ENCODE measurements at places on chromosomes 6 and 20. TPM values are rescaled to one million over a fixed set of nuclear protein-coding genes. Genes with fewer than 3 reads are reported as not detected.

DNA sequence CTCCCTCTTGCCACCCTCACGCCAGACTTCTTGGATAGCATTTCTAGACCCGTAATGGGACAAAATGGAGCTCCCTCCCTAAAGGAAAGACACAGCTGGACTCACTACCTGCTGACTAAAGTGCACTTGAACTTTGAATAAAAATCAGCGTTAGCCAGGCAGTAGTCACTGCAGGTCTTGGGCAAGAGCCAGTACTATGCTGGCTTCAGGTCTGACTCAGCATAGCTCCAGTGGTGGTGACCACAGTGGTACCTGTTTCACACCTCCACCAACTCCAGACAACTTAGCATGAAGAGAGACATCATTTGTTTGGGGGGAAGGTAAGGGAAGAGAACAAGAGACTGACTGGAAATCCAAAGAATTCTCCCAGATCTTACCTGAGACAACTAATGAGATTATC is 906.8 kb downstream of the GRIK2 start:
- no peak for DNase-seq

TAGAP gene
- 2.0 TPM for total RNA-seq

- DNase-seq, result no peak
Measured at GRCh38 chr6:153873541-153873940, 165.5 kb upstream of the OPRM1 start.

GRCh38 chr6:161788531-161788930 is 514.7 kb upstream of the AGPAT4 start:
- no peak for DNase-seq

- no peak for DNase-seq
Measured at GRCh38 chr6:167512696-167513375, 187.9 kb downstream of the TTLL2 start.

GRCh38 chr6:46687619-46688097 is at the start of gene TDRD6:
TSS of gene TDRD6 (plus strand) at chr6:46687885. CDS start at chr6:46688129, 244 bp downstream.
- DNase-seq, result no peak

SLCO4A1 gene
- total RNA-seq, result 19.8 TPM

GRCh38 chr6:2891768-2892170 is 11.3 kb downstream of the SERPINB9 start:
- no peak for DNase-seq
